ENCODE measurements at places on chromosomes 7 and 10. TPM values are rescaled to one million over a fixed set of nuclear protein-coding genes. Genes with fewer than 3 reads are reported as not detected.

GRCh38 chr7:37590824-37591223 is 92.7 kb upstream of the GPR141 start:
- DNase-seq = no peak

Gene RSPH10B
- 0.23 TPM for total RNA-seq

Gene PRSS2
- total RNA-seq = not detected

DNA sequence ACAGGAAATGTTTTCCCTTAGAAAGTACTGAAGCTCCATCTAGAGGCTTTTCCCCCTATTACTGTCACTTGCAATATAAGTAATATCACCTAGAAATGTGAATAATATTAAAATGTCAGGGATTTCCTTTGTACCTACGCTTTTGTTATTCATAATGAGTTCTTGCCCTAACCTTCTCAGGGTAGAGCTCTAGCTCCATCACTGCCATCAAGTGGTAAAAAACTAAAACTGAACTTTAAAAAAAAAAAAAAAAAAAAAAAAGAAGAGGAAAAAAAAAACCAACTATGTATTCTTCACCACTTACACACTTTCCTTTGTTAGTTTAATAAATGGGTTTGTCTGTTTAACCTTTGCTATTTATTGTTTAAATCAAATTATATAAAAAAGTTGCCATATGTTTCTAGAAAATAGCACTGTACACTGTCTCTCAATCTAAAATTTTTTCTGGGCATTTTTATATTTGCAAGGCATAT is 49.9 kb downstream of the DNAJC1 start:
- DNase-seq = no peak

Gene TMEM184A
- total RNA-seq = 2.2 TPM

DNA sequence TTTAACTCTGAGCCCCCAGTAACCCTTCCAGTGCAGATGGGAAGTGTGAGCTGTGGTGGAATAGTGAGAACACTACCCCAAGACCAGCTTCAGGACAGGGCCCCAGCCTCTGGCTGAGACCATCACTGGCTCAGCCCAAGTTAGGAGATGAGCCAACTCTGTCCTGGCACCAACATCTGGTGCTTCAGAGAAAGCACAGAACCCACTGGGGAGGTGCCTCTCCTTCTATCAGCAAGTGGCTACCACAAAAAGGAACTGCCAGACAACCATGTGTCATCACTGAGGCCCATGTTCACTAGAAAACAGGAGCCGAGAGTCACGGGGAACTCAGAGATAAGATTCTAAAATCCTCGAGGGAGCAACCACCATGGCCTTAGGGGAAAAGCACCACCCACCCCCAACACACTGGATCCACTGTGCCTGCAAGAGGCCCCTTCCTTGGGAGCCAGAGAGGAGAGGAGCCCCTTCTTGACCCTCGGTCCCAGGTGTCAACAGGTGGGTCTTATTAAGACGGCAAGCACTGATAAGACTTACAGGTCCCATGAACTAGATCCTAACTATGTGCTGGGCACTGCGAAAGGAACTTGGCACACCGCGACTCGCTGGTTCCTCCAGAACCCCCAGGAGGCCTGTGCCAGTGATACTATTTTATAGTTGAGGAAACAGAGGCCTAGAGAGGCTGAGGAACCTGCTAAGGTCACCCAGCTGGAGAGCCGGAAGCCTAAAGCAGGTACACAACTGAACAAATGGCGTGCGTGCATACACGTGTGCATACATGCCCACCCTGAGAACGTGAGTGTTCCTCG is 102.7 kb downstream of the FAM53B start:
- DNase-seq = no peak

GRCh38 chr10:110016039-110016438 is 8.3 kb downstream of the ADD3 start:
- DNase-seq = no peak

DNA sequence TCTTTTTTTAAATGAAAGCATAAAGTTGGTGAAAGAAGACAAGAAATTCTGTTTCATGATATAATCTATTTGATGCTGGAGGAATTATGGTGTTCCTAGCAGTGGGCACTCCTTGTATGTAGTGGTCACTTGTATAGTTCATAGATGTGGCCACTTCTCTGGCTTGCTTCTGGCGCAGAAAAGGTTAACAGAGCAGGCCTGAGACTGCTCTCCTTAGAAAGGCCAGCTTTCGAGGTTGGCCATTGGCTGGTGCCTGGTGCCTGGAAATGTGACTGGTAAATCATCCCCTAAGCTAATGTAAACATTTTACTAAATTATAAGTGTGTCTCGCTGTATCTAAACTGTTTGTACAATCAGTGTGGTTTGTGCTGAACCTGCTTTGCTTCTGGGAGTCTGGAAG is 276.1 kb downstream of the PHTF2 start:
- no peak for DNase-seq

DNA sequence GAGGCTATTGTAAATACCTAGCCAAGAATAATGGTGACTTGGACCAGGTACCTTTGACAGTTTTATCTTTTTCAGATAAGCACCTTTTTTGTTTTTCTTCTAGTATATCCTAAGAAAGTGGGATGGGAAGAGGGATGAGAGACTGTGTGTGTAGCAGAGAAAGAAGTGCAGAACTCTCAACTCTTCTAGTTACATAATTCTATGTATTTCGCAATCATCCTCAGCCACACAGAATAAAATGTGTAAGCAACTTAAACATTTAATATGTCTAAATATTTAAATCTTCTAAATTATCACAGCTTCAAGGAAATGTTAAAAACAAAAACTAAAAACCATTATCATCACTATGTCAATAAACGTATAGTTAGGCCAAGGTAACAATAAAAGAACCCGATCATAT is 42.6 kb upstream of the GSAP start:
- DNase-seq = no peak

Measured in epithelial cell of proximal tubule (primary cell).